ENCODE measurements at places on chromosomes 4 and X.

- peak; percentile 13 for DNase-seq
Measured at GRCh38 chrX:43949669-43950068, 23.5 kb downstream of the NDP start.

- no peak for DNase-seq
Measured at GRCh38 chrX:64097891-64098290, 107.6 kb downstream of the AMER1 start.

GRCh38 chr4:153076861-153077260, 127.4 kb upstream of the TRIM2 start:
- no peak for DNase-seq

DNA sequence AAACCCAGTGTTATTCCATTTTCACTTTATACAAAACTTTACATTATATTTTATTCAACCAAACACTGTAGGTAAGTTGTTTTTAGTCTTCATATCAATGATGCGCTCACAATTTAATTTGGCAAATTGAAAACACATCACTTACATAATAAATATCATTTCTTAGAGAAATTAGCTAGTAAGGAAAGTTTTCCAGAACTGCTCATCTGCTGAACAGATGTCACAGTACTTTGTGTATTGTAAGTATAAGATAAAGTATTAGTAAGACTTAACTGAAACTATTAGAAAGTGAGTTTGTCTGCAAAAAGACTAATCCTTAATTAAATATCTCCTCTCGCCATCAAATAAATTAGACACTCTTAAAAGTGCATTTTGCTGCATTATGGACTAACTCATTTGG, 108.7 kb upstream of the PACRGL start:
- DNase-seq: no peak

DNA sequence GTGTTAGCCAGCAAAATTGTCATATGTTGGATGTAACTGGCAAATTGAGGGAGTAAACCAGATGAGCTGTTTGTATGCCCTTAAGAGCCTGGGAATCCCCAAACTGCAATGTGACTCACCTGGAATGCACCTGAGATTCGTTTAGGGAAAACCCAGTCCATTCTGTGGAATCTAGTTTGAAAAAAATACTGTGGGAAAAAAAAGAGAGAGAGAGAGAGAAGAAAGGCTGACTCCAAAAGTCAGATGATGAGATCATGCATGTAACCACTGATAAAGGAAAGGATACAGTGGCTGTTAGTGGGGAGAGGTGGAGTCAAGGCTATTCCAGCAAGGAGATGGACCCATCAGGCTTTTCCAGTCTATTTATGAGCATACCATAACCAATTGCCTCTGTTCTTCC, 48.5 kb downstream of the SLC9A7 start:
- DNase-seq: no peak

GRCh38 chr4:41652971-41653370, 95.6 kb downstream of the PHOX2B start:
- no peak for DNase-seq
